Stimulated activated CD8-positive, alpha-beta memory T cell treated with anti-CD3 and anti-CD28 coated beads, Interleukin-15, amount 100 ng/mL, for 48 hours (primary cell): ENCODE measurements at places on chromosomes 16 and 17.

GRCh38 chr16:649631-650030, 466 bp downstream of the WDR90 start:
- no peak for DNase-seq

GRCh38 chr17:35087731-35088355, 24.3 kb upstream of the RFFL start:
- no peak for DNase-seq

DNA sequence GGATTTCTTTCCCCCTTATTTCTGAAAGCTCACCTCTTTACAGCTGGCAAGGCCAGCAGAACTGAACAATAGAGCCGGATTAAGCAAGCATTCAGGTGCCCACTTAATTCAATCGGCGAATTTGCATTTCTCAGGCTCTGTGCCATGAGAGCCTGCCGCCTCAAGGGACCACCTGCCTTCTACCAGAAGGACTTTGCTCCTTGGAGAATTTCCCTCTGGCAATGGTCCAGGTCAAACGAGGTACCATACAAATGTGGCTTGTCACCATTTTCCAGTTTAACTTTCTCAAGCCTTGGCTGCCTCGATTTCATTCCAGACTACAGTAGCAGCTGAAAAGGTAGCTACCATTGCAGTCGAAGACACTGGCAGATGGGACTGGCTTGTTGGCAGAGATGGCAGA, 534.0 kb downstream of the MAF start:
- DNase-seq = no peak

GRCh38 chr17:17983376-17983775, 10.7 kb downstream of the DRC3 start:
- no peak for DNase-seq

DNA sequence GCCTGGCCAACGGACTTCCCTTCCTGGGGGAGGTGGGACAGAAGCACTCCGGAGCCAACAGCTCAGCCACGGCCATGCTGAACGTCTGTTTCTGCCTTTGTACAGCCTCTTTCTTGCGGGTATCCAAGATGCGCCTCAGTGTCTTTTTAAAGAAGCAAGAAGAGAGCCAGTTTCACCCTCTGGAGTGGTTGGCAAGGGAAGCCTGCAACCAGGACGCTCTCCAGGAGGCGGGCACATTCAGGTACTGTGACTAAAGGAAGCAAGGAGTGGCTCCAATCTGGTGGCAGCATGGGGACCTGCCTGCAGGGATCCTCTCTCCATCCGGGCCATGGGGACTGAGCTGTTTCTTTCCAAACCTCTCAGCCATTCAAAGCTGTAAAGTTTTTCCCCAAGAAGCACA, 60.6 kb upstream of the ENDOV start:
- no peak for DNase-seq

DNA sequence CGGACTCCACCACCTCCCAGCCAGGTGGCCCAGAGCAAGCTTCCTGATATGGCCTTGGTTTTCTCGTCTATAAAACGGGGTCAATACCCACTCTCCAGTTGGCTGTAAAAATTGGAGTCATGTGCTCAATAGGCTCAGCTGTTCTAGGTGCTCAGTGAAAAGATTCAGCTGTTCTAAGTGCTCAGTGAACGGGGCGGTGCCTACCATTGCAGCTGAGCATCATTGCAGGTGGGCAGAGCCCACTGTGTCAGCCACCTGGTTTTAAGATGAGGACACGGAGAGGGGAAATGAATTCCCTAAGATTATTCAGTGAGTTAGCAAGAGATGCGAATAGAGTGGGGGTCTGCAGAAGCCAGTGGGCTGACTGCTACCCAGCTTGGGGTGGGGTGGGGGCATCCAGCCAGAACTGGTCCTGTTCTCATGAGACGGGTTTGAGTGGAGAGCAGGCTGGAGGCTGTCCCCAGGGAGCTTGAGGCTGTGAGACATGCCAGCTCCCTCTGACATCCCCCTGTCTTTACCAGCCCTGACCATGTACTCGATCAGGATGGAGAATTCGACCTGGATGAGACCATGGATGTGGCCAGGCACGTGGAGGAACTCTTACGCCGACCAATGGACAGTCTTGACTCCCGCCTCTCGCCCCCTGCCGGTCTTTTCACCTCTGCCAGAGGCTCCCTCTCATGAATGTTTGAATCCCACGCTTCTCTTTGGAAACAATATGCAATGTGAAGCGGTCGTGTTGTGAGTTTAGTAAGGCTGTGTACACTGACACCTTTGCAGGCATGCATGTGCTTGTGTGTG, 21.9 kb downstream of the STAT5A start:
- no peak for DNase-seq

DNA sequence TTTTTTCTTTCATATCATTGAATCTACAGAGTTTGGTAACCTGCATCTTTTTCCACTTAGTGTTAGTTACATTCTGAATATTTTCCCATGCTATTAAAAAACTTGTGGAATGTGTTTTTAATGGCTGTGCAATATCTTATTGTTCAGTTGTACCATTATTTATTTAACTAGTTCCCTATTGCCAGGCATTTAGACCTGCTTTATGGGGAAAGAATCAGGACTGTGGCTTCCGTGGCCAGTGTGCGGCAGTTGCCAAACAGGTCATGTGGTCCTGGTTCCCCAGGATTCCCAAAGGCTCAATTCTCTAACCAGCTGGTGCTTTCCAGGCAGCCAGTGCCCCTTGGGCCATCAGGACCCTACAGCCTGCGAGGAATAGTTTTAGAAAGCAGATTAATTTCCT, 30.8 kb downstream of the NDEL1 start:
- DNase-seq = no peak

DNA sequence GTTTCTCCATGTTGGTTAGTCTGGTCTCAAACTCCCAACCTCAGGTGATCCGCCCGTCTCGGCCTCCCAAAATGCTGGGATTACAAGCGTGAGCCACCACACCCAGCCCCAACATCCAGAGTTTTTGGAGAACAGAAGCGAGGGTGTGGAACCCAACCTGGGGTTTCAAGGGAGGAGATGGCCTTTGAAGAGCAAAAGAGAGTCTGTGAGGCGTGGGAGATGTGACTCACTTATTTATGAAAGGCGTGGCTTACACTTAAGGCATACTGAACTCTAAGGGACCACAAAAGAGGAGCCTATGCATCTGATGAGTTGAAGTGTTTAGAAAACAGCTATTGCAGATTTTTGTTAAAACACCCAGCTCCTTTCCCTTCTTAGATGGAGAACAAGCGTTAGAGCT, 18.9 kb downstream of the ARSG start:
- peak; percentile 21 for DNase-seq

GRCh38 chr16:61050547-61050946, 985.7 kb downstream of the CDH8 start:
- DNase-seq = no peak

DNA sequence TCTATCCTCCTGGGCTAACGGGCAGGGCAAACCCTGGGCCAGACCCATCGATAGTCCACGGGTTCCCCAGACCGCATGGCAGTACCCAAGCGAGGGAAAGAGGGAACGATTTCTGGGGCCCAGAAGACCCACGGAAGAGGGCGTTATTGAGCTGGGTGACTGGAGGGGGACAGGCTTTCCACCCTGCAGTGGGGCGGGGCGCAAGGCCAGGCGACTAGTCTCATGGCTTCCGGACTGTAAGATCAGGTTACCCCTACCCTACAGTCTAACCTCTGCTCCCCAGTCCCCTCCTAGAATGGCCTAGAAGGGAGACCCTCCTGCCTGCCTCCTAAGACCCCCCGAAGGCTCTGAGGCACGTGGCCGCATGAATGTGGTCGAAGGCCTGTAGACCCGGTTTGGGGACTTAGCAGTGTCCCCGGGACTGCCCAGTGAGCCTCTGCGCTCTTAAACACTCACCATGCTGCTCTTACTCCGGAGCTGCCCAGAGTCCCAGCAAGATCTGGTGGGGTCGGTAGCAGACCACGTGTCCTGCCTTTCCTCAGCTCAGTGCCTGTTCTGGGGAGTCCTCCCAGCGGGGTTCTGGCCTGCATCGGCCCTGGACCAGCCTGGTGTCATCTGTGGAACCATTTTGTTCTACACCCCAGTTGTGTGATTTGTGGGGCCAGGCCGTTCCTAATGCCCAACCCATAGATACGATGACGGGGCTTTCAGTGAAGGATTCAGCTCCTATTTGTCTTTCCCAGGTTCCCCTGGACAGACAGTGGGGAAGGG, 13.2 kb upstream of the AURKB start:
- DNase-seq = no peak

- no peak for DNase-seq
These were observed 2.0 kb downstream of the NEUROD2 start for GRCh38 chr17:39605492-39606433.
